Hindlimb muscle (tissue), 1 donor: ENCODE measurements at places on chromosomes 2 and 18. TPM values are rescaled to one million over a fixed set of nuclear protein-coding genes. Genes with fewer than 3 reads are reported as not detected.

Gene CRYGD
- polyA plus RNA-seq, result not detected

Gene OSBPL6
- polyA plus RNA-seq, result 4.6 TPM

Gene CABYR
- polyA plus RNA-seq, result 2.7 TPM

DNA sequence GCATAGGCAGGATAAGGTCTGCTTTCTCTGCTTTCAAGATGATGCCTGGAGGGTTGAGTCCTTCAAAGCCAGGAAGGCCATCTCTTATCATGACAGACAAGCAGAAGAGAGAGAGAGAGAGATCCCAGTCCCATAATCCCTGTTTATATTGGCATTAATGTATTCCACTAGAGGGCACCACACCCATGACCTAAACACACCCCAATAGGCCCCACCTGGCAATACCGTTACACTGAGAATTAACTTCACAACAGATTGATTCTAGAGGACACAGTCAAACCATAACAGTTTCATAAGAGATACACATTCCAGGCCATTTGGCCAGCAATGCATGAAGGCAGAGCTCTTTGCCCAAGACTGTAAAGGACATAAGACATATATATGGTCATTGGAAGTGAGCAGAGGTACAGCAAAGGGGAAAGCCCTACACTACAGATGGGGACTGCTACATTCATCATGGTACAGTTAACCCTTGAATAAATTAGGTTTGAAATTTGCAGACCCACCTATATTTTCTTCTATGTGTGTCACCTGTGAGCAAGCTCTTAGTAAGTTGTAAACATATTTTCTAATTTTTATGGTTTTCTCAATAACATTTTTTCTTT, 1516.1 kb downstream of the RPIA start:
- no peak for DNase-seq

- DNase-seq, result no peak
Observed at GRCh38 chr2:200317975-200318374, 11.5 kb downstream of the SPATS2L start.

DNA sequence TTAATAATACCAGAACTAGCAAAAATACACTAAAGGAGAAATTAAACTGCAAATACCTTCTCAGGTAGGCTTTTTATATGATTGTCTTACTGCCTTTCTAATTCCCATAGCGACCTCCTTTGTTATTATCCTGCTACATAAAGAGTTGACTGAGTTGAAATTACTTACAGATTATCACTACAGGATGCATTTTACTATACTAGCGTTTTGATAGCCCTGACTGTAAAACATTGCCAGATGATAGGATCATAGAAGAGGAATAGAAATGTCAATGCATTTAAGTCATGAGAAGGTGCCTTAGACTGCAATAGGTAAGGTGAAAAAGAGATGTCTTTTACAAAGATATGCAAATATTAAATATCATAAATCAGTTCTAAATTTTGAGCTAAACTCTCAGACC, 639.7 kb downstream of the NRXN1 start:
- no peak for DNase-seq

DNA sequence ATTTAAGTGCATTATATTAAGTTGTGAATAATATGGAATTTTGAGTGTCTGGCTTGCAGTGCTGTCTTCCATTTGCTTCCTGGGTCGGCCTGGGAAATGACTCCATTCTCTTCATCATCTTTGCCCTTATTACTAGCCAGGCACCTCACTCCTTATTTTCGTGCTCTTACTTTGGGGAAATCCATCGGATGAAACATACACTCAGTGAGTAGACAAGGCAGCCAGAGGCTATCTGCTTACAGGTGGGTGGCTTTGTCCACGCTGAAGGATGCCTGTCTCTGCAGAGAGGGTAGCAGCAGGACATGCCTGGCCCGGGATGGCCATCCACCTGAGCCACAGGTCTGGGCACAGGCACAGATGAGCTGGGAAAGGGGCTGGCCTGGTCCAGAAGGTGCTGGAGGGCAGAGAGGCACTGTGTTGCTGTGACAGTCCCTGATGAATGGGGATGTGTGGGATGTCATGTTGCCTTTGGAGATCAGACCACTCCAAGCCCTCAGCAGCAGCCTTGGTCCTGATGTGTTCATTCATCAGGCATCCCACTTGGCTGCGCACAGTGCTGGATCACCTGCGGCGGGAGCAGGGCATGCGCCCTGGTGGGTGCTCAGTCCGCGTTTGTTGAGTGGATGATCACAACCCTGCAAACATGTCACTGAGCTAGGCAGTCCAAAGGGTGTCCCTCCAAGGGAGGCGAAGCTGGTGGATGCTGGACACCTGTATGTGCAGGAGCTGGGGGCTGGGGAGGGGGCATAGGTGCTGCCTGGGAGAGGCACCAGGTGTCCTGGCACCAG, 236.0 kb downstream of the LDLRAD4 start:
- no peak for DNase-seq

GRCh38 chr2:71736091-71736861, 282.9 kb downstream of the DYSF start:
- DNase-seq, result no peak

DNA sequence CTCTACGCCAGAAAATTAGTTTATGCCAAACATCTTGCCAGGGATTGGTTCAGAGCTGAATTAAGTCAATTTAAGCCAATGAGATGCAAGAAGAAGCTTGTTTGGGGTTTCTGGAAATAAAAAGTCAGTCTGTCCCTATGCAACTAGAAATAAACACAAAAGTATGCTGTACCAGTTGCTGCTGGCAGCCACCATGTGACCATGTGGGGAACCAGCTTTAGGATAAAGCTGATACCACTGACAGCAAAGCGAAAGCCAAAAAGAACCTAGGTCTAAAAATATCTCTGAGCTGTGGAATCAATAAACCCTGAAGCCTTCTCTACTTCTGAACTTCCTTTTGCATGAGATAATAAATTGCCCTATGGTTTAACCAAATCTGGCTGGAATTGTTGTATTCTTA, 181.8 kb upstream of the PARD3B start:
- DNase-seq, result no peak

DNA sequence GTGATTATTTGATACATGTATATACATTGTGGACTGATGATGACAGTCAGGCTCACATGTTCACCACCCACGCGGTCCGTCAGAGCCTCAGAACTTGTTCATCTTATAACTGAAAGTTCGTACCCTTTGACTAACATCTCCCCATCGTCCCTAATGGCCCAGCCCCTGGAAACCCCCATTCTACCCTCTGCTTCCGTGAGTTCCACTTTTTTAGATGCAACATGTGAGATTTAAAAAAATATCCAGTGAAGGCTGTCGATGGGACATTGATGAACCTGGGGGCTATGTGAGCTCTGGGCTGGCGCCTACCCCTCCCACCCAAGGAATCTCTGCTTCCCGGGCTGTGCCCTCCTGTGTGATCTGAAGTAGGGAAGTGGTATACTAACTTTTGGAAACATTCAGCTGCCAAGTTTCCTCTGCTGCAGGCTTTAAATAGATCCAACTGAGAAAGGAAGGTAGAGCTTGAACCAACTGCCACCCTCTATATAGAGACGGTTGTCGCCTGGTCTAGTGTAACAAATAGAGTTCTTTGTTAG, 163.8 kb downstream of the FAM210A start:
- DNase-seq, result no peak

DNA sequence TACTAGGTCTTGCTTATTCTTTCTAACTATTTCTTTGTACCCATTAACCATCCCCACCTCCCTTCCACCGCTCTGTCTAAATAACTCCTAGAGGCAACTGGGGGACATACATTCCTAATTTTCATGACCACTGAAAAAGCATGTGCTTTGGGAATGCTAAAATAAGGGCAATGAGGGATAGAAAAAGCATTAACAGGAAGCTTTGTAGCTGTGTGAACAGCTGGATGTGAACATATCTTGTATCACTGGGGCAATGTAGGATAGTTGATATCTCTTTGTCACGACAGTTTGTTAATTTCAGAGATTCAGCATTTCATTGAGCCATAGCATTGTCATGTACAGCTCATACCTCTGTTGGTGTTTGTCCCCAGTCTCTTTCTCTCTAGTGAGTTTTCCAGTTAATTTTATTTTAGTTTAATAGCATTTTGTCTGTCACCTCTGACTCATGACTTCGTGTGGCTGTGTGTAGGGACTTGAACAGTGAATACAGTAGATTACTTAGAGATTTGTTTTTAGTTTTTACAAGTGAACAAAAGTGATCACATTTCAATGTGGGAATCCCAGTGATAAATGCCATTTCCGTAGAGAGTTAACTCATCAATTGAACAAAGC, 230.3 kb upstream of the NRP2 start:
- no peak for DNase-seq
